ENCODE measurements at places on chromosomes 4 and X.

GRCh38 chr4:107037199-107037584 is 1.1 kb upstream of the DKK2 start:
- DNase-seq, result peak; percentile 61

GRCh38 chr4:55838356-55838755 is 15.1 kb upstream of the EXOC1 start:
- DNase-seq, result peak; percentile 52

- peak; percentile 80 for DNase-seq
Measured at GRCh38 chr4:185142912-185143600, at the start of gene SLC25A4. TSS of gene SLC25A4 (plus strand) at chr4:185143266. CDS start at chr4:185143373, 107 bp downstream.

GRCh38 chr4:54173281-54173912 is 55.7 kb upstream of the PDGFRA start:
- DNase-seq, result no peak

DNA sequence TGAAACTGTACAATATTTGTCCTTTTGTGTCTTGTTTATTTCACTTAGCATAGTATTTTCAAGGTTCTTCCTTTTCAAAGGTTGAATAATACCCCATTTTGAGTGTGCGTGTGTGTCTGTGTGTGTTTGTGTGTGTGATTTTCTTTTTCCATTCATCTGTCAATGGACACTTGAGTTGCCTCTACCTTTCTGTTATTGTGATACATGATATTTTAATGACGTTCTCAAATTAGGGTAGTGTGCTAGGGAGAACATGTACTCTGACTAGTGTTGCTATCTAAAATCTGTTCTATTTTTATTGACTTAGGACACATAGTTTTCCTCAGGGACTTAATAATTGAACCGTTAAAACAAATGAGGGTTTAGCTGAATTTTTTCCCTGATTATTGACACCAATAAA is 9.9 kb downstream of the MMRN1 start:
- DNase-seq, result no peak

- DNase-seq, result no peak
Measured at GRCh38 chr4:4831825-4832224, 27.6 kb upstream of the MSX1 start.

GRCh38 chr4:55524844-55525571 is 21.7 kb downstream of the CLOCK start:
- DNase-seq, result peak; percentile 59

GRCh38 chr4:178240891-178241290 is 798.7 kb upstream of the AGA start:
- DNase-seq, result no peak

DNA sequence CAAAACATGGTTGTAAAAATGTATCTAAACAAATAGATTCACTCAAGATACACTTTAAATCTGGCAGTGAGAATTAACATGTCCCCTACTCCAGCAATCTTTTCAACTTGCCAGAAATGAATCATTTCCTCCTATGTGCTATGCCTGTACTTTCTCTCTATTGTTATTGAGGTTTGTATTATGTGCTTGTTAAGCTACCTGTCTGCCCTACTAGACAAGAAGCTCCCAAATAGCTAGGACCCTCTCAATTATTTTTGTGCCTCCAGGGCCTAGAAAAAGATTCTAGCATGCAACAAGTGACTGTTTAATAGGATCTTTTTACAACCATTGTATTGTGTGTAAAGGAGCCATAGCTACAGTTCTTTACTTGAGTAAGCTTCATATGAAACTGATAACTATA is 3.5 kb upstream of the SAP30 start:
- no peak for DNase-seq

- DNase-seq, result no peak
Measured at GRCh38 chr4:185068837-185069236, 50.5 kb downstream of the HELT start.

- no peak for DNase-seq
Measured at GRCh38 chrX:34332334-34332733, 200.2 kb upstream of the FAM47A start.

- DNase-seq, result no peak
Measured at GRCh38 chr4:73139991-73140390, 70.5 kb upstream of the COX18 start.

DNA sequence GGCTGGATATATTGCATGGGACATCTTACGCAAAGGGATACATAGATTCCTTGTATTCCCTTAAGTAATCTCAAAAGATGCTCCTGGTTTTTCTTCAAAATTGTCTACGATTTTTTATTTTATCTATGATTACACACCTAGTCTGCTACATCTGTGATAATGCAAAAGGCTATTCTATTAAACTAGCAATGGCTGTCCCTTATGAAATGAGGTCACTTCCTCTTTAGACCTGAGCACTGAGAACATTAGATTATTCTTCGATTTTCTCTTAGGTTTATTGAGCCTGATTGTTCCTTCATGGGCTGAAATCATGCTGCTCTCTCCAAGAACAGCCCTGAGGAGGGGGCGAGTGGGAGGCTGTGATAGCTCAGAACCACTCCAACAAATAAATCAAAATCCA is 126.8 kb upstream of the ENPP6 start:
- no peak for DNase-seq

DNA sequence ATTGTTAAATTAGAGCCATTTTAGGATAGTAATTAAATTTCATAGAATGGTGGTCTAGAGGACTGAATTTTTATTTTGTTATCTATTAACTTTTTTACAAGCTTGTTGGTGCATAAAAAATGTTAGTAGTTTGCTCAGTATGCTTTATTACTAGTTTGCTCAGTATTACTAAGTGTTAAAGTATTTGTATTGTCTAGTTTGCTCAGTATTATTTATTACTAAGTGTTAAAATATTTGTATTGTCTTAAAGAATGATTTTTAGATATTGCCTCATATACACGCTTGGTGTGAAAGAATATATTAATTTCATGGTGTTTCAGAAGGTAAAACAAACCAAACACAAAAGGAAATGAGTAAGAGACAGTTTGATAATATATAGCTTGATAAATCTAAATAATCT is 268.4 kb upstream of the MAGEB18 start:
- DNase-seq, result no peak

- DNase-seq, result no peak
Measured at GRCh38 chr4:40515037-40515397, 114.6 kb downstream of the RBM47 start.

GRCh38 chrX:1434871-1435240 is 17.9 kb downstream of the ASMTL start:
- DNase-seq, result no peak

GRCh38 chr4:7903791-7904516 is 35.7 kb downstream of the AFAP1 start:
- peak; percentile 93 for DNase-seq

DNA sequence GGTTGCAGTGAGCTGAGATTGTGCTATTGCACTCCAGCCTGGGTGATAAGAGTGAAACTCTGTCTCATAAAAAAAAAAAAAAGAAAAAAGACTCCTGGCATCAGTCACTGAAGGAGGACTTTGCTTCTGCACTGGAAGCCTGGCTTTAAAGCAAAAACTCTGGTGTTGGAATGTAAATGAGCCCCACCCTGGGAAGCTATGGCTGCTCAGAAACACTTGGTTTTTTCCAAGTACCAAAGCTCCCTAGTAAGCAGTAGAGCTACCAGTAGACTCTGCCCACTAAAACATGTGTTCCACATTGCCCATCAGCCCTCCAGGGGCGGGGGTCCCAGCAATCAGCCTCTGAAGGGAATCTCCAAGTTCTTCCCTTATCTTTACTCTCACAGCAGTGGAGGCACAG is 154.4 kb downstream of the SHROOM3 start:
- peak; percentile 91 for DNase-seq

GRCh38 chr4:144342949-144343760 is 202.6 kb upstream of the GYPA start:
- DNase-seq, result peak; percentile 76

GRCh38 chr4:109816082-109816442 is 500 bp downstream of the GAR1 start:
- DNase-seq, result no peak

GRCh38 chrX:45743081-45743533 is 542.4 kb upstream of the DIPK2B start:
- DNase-seq, result peak; percentile 57

- no peak for DNase-seq
Measured at GRCh38 chrX:4572691-4573090, 859.2 kb upstream of the PRKX start.

- DNase-seq, result no peak
Measured at GRCh38 chr4:126976850-126977632, 655.7 kb upstream of the INTU start.

DNA sequence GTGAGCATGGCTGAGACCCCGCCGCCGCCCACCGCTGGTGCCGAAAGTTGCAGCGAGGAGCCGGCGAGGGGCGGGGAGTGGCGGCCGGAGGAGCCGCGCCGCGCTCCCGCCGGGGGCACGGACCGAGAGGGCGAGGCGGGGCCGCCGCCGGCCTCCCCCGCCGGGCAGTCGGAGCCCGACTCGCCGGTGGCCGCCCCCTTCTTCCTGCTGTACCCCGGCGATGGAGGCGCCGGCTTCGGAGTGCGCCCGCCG is 16.5 kb downstream of the UTP3 start:
- DNase-seq, result no peak

- no peak for DNase-seq
Measured at GRCh38 chrX:153370293-153371055, 30.7 kb downstream of the PNMA6E start.

DNA sequence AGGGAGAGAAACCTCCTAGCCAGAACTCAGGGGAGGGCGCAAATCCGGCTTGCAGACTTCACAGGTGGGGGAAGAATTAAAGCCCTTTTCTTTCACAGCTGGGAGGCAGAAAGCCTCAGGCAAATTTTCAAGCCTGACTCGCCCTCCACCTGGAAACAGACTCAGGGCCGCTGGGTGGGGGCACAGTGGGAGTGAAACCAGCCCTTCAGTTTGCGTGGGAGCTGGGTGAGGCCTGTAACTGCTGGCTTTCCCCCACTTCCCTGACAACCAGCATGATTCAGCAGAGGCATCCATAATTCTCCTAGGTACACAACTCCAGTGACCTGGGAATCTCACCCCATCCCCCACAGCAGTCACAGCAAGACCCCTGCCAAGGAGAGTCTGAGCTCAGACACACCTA is 206.9 kb upstream of the INTU start:
- no peak for DNase-seq

GRCh38 chr4:109703664-109704361 is 568 bp upstream of the CASP6 start:
- peak; percentile 12 for DNase-seq

- DNase-seq, result no peak
Measured at GRCh38 chr4:145818011-145818410, 120.6 kb downstream of the ZNF827 start.

DNA sequence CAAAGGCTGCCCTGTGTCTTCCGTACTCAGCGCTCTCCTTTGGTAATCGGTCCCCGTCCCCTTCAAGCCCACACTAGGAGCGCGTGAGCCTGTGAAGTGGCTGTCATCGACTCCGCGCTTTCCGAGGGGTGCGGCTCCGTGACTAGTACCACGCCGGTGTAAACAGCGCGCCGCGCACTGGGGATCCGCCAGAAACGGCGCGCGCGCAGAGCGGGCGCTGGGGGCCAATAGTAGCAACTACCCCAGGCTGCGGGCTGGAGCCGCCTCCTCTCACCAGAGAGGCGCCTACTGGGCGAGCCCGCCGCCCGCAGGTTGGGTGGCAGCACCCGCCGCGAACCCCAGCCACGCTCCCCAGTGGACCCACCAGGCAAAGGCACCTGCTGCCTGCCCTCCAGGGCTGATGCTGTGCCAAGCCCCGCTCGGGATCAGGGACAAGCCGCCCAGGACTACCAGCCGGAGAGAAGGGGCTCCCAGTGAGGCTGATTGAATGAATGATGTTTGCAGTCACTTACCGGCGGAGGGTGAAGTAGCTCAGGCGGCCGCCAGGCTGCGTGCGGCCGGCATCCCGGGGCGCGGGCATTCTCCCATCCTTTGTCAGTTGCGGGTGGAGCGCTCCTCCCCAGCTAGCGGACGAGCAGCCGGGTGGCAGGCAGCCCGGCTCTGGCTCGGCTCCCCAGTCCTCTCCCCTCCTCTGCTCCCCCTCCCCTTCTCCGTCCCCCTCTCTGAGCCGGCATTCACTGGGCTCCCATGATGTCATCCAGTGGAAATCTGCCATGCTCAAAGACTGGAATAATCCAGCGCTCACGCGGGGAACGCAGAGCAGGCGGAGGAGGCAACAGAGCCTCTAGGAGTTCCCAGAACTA is 370.3 kb upstream of the SMIM31 start:
- DNase-seq, result peak; percentile 10

- peak; percentile 32 for DNase-seq
Measured at GRCh38 chrX:119654112-119654531, 38.8 kb downstream of the SEPTIN6 start.

DNA sequence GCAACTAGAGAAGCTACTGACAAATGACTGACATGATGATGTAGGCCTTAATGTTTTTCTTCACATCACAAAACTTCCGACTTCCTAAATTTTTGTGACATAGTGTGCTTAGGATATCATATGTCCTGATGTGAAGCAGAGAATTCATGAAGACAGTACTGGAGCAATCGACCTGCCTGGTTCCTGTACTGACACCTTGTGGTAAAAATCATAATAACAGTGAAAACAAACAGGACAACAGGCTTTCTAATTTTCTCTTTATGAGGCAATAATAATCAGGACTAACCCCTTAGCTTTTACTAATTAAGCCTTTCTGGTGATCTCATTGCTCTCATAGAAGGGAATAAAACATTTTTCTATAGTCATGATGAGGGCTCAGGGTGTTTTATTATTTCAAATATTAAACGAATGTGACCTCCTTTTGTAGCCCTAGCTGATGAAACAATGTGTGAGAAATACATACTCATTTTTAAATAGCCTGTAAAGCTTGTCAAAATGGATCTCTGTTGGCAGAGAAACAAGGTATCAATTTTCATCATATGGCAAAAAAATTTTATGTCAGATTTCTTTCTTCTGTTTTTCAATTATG is 158.4 kb downstream of the TENT5D start:
- DNase-seq, result peak; percentile 8

GRCh38 chr4:62398318-62398717 is 1198.2 kb downstream of the ADGRL3 start:
- no peak for DNase-seq

DNA sequence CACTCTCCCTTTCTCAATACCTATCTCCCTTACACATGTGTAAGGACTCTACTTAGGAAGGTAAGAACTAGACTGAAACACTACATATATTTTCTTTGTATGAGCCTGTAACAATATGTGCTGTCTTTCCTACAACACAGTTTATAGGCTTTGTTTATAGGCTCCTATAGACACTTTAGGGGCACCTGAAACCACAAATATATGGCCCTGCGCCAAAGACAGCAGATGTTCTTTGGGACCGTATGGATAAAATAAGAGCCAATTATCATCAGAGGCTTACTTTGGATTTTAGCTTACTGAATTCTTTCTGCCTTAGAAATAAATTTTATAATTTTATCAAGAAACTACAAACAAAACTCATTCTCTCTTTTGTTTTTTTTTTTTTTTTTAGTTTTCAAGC is 16.6 kb upstream of the CXCL3 start:
- no peak for DNase-seq

GRCh38 chrX:97482666-97483300 is 599.1 kb downstream of the RPA4 start:
- DNase-seq, result no peak

- DNase-seq, result peak; percentile 44
Measured at GRCh38 chrX:78747489-78747888, at the start of gene LPAR4. TSS of gene LPAR4 (plus strand) at chrX:78747720. CDS start at chrX:78754870, 7,150 bp downstream.

GRCh38 chr4:152099555-152099954 is 338.7 kb upstream of the GATB start:
- DNase-seq, result no peak
